ENCODE measurements at places on chromosomes 3 and 15.

GRCh38 chr15:35602836-35603235, 56.9 kb upstream of the DPH6 start:
- DNase-seq: no peak

GRCh38 chr15:63340353-63340752, 41.3 kb downstream of the CA12 start:
- DNase-seq: no peak

DNA sequence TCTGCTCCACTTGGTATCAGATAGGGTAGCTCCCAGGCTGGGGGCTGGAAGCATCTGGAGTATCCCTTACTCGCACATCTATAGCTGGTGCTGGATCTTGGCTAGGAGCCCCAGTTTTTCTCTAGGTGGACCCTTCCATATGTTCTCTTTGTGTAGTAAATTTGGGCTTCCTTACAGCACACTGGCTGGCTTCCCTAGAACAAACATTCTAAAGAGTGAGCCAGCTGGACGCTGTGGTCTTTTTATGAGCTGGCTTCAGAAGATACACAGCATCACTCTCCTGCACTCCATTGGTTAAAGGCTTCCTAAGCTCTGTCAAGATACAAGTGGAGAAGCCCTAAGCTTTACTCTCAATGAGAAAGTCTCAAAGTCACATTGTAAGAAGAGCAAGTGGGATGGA, 322.1 kb downstream of the WDR72 start:
- no peak for DNase-seq

GRCh38 chr15:92733934-92734521, 78.5 kb upstream of the FAM174B start:
- DNase-seq: no peak

GRCh38 chr3:19940643-19941042, 6.3 kb upstream of the RAB5A start:
- DNase-seq: no peak

DNA sequence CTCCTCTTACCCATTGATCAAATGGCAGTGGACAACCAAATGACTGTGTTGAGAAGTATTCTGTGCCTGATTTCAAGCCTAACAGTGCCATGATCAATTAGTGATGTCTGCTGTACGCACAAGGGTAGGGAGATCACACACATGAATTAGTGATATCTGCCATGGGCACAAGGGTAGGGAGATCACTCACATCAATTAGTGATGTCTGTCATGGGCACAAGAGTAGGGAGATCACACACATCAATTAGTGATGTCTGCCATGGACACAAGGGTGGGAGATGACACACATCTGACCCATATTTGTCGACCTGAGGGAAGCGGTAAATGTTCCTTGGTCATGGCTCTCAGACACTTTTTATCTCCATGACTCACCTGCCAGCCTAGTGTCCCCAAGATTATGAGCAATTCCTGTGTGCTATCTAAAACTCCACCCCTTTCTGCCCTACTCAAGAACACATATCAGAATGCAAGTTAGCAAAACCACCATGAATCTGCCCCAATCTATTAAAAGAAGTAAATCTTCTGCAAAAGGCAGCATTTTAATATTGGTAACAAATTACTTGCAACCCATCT, 165.0 kb downstream of the NTRK3 start:
- DNase-seq: no peak

- DNase-seq: no peak
Observed at GRCh38 chr3:66115858-66116654, 77.3 kb upstream of the MAGI1 start.

GRCh38 chr3:13711911-13712650, 163.2 kb downstream of the FBLN2 start:
- DNase-seq: no peak

DNA sequence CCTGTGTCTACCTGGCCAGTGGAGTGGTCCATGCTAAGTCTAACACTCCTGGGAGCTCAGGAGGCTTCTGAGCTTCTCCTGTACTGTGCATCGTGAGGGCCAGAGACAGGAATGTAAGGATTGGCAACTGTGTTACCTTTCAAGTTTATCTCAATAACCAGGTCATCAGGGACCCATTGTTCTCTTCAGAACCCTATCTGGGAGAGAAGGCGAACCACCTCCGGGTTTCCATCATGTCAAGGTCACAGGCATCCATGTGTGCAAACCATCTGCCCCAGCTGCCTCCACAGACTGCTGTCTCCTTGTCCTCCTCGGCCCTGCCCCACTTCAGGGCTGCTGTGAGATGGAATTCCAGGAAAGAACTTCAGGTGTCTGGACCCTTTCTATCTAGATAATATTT, 5.9 kb downstream of the ANKRD63 start:
- DNase-seq: no peak

GRCh38 chr3:160986069-160986468, 119.1 kb downstream of the B3GALNT1 start:
- no peak for DNase-seq

DNA sequence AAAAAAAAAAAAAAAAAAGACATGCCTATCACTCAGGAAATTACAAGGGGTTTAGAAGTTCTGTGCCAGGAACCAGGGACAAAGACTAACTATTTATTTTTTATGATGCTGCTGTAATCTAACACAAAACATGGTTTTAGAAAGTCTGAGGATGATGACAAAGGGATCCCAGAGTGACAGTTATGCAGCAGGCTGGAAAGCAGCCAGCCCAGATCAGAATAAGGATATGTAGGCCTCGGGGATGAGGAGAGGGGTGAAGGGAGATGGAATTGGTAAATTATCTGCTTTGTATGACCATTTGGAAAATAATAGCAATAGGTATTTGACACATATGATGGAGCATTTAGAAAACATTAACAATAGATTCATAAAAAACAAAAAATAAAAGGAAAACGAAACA, 34.1 kb upstream of the NMD3 start:
- DNase-seq: no peak

- DNase-seq: no peak
Observed at GRCh38 chr3:40660554-40660953, 135.8 kb downstream of the ZNF621 start.

DNA sequence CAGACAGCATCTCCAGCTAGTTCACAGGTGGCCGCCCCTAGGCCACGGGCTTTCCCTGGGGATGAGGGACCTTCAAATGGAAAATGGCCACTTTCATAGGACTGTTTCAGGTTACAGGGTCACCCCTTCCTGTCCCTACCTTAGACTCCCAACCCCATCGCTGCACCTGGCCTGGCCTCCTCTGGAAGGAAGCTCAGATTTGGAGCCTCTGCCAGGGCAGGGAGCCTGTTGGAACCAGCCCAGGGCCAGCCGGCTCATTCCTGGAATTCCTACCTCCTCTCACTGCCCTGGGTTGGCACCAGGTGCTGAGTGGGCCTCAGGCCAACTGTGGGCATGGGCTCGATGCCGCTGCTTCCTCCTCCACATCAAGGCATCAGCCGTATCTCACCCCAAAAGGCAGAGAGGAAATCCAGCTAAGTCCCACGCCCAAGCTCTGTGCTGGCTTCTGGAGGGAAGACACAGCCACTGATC, 42.2 kb downstream of the KLHL25 start:
- DNase-seq: no peak

DNA sequence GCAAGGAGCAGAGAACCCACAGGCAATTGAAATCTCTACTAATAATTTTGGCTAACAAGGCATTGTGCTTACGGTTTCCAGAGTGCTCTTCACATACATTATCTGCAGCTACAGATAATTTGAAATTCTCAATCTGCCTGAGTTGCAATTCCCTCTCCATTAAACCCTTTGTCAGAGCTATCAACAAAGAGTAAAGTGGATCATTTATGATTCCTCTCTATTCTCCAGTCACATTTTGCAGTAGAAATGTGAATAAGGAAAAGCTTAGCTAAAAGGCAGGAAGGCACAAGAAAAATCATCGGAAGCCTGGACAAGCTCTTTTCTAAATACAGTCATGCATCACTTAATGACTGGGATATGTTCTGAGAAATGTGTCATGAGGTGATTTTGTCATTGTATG, 49.6 kb downstream of the FAM98B start:
- DNase-seq: no peak

GRCh38 chr15:66138892-66139590, 114.5 kb downstream of the MEGF11 start:
- DNase-seq: no peak

DNA sequence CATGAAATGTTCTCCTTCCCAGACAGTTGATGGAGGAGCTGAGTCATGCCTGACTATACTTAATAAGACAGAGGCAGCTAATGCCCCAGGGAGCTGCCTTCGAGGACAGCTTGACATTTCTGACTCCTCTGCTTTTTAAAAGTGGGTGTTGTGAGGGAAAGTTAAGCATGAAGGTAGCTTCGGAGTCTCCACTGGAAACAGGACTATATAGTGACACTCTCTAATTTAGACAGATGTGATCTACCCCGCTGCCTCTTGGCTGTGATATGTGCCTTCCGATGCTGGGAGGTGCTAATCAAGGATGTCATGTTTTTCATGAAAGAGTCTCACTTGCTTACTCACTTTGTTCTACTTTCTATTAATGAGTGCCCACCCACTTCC, 72.7 kb downstream of the IL1RAP start:
- peak; percentile 47 for DNase-seq

DNA sequence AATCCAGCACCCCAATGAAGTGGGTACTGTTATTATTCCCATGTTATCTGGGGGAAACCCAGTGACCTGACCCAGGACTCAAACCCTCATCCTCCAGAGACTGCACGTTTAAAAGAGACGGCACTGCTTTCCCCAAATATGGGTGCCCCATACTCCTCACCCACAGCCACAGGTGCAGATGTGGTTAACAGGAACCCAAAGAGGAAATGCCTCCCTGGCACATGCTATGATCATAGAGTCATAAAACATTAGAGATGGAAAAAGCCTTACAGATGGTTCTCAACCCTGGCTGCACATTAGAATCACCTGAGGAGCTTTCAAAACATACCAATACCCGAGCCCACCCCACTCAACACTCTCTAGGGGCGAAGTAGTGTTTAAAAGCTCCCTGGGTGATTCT, 111.5 kb downstream of the SEMA5B start:
- no peak for DNase-seq

- no peak for DNase-seq
Observed at GRCh38 chr3:64377942-64378341, 152.7 kb upstream of the PRICKLE2 start.

DNA sequence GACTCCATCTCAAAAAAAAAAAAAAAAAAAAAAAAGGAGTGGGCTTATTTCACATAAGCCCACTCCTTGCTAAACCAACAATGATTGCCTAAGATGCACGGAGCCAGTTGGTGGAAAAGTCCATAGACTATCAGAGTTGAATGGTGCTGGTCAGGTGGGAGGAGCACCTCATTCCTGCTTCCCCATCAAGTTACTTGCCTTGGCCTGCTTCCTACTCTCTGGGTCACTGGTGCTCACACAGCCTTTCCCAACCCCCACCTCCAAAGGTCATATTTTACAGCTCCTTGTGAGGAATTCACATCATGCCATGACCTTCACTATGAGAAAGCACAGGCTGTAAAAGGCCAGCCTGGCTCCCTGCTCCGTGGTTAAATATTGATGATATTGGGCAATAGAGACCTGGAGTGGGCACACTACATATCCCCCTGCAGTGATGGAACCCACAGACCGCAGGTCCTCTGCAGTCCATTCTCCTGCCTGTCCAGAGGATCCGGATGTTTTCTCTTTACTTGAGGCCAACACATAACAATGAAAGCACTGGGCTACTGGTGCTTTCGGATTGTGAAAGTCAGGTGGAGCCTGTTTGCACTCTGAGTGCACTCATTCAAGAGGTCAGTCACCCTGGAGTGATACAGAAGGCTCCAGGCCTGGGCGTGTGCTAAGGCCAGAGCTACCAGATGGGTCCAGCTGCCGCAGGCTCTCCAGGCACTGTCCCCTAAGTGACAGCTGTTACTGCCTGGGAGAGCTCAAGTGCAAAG, at the start of gene SLC51B:
SLC51B (plus strand) TSS at position 664 of the 758 bp plus-strand sequence. CDS start 4,618 bp downstream, outside the sequence.
- DNase-seq: no peak

GRCh38 chr3:72606005-72606800, 242.0 kb downstream of the SHQ1 start:
- no peak for DNase-seq

- DNase-seq: no peak
Observed at GRCh38 chr3:127446756-127447155, 143.8 kb downstream of the TPRA1 start.

- DNase-seq: no peak
Observed at GRCh38 chr3:194265505-194265892, 85.6 kb downstream of the CPN2 start.

- no peak for DNase-seq
Observed at GRCh38 chr3:28124882-28125281, 116.5 kb upstream of the CMC1 start.

GRCh38 chr3:182735672-182736071, 57.6 kb upstream of the ATP11B start:
- no peak for DNase-seq

DNA sequence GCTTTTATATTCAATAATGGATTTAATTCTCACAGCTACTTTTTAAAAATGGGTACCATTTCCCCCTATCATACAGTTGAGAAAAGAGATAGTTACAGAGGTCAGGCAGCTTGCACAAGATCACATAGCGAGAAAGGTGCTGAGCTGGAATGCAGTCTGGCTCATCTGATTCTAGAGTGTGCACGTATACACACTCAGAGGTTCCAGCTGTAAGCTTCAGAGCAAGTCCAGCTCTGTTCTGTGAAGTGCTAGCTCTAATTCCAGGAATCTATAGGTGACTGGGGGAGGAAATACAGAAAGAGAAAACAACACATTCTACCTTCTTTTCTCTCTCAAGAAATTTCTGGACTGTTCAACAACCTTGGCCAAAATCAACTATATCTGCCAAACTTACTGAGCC, 318.7 kb downstream of the FOXP1 start:
- no peak for DNase-seq

- no peak for DNase-seq
Observed at GRCh38 chr3:187014417-187014864, 84.1 kb downstream of the ST6GAL1 start.

DNA sequence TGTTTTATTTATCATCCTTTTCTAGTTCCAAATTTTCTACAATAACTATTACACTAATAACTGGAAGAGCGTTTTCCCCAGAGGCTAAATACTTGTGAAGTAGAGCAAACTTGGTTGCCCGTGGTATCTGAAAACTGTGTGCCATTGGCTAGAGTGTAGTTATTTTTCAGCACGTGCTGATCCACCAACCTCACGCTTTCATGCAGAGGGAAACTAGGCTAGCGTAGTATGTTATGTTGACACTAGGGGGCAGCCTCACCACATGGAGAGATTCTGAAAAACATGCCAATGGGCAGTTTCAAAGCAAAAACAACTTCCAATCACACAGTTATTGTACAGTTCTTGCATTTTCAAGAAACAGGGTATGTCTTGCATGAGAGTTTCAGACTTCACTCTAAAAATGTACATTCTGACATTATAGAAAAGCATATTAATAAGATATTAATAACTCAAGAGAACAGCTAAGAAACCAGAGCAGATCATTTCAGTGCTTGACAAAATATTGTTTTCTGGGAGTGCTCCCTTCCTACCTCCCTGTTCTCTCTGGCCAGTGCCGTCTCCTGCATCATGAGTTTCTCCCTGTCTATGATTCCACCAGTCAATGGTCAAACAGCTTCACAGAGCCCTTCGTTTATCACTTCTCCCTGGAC, 39.7 kb downstream of the SPATA12 start:
- DNase-seq: peak; percentile 51

- no peak for DNase-seq
Observed at GRCh38 chr15:78056714-78057269, 20.7 kb downstream of the TBC1D2B start.
